Bone marrow (tissue), 2 donors: ENCODE measurements at places on chromosomes 16 and 17.

DNA sequence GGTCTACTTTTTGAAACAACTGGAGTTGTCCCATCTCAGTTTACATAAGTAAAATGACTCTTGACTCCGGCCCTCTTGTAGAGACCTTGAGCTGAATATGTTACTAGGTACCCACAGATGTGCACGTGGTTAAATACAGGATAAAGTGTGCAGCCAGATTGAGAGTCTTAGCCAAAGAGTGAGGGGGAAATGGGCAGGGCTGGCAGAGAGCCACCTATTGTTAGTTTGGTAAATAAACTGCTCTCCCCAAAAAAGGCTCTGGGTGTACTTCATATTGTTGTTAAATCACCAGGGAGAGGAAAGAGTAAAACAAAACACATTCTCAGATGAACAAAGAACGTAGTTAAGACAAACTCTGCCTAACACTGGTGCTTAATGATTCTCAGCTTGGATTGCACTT, 20.3 kb downstream of the G6PC1 start:
- DNase-seq: peak; percentile 9

DNA sequence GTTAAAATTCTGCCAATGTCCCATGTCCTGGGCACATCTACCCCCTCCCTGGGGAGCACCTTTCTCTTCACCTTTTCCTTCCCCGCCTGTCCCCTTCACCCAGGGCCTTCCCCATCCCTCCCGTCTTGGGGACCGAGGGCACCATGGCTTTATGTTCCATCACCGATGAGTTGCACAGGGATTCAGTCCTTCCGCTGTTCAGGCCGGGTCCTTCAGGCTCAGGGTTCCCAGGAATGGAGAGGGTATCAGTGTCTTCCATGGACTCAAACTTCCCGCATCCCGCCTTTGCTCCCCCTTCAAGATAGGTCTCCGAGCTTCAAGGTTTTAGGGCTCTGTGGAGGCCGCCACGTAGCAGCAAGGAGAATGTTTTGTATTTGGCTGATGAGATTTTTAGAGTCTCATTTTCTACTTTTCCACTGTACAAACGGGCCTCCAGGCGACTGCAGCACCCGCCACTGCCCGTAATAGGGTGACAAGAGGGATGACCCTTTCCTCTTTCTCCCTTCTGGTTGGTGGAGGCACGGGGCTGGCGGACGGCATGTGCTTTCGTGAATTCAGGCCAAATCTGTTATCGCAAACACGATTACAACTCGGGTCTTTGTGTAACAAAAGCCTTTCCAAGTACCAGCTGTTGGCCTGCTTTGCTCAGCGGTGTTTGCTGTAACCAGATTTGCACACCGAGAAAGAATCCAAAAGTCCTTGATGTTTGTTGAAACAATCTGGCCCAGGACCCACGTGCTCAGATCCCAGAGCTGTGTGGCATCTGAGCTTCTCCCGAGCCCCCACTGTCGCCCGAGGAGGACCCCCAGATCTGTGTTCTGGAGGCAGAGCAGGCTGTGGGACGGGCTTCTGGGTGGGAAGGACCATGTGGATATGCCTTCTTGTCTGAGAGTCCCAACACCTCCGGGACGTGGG, 236.3 kb downstream of the SEC14L1 start:
- DNase-seq: no peak

DNA sequence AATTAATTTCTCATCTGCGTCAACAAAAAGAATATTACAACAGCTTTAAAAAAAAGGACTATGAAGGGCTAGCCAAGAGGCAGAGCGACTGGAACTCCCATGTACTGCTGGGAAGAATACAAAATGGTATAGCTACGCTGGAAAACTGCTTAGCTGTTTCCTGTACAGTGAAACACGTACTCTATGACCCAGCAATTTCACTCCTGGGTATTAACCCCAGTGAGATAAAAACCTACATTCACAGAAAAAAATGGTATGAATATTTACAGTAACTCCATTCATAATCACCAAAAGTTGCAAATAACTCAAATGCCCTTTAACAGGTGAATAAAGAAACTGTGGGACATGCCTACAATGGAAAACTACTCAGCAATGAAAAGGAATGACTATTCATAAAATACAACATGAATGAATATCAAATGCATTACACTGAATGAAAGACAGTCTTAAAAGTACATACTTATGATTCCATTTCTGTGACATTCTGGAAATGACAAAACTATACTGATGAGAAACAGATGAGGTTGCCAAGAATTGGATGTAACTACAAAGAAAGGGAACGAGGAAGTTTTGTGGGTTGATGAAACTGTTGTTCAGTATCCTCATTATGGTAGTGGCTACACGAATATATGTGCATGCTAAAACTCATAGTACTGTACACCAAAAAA, 27.6 kb downstream of the CMTM4 start:
- no peak for DNase-seq

DNA sequence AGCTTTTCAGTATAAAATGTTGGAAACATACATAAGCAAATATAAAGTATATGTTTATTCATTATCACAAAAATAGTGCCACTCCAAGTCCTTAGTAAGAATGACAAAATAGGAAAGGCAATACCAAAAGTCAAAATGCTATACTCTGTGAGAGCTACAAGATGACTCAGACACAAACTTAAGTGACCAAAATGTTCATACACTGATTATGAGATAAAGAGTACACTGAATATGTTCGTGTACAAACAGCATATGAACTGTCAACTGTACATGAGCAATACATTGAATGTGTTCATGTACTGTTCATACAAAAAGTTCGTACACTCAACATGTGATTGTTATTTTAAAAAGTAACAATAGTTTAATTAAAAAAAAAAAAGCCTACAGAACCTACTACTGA, 103.3 kb downstream of the CA4 start:
- no peak for DNase-seq

- DNase-seq: no peak
Measured at GRCh38 chr16:12265108-12265507, 288.6 kb downstream of the SNX29 start.

- DNase-seq: no peak
Measured at GRCh38 chr17:65559804-65560627, 1.4 kb downstream of the AXIN2 start.

GRCh38 chr16:69471121-69471520, 46.7 kb downstream of the CYB5B start:
- no peak for DNase-seq

GRCh38 chr16:48082516-48082915, 73.3 kb downstream of the ABCC12 start:
- no peak for DNase-seq

GRCh38 chr16:30840611-30841010, 53.3 kb downstream of the BCL7C start:
- no peak for DNase-seq

DNA sequence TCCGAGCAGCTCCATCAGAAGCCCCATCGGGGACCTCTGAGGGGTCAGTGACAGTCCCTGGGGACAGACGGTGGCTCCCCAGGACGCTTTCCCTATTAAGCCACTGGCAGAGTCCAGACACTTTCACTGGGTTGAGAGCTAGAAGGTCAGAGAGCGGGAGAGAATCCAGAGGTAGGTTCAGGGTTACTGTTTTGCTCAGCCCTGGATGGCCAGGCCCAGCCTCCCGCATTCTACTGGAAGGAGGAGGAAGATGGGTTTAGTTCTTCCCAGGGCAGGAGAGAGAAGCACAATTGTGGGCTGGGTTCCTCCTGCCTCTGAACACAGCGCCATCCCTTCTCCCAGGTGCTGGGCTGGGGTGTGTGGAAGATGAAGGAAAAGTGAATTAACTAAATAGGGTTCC, 452.8 kb downstream of the SLC39A11 start:
- DNase-seq: no peak

DNA sequence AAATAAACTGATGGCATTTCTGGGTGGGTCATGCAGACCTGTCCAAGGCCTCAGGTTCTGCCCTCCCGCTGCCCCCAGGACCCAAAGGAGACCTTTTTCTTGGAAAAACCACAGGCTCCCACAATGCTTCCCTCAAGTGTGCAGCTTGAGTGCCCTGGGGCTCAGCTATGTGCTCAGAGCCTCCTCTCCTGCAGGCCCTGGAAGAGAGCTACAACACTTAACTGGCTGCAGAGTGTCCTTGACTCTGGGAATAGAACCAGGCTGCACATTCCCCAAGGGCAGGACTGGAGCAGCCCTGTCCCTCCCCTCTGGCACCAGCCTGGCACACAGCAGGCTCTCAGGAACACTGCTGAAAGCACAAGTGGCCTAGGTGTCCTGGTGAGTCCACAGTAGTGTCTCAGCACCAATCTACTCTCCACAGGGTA, 4.8 kb upstream of the SREBF1 start:
- no peak for DNase-seq

GRCh38 chr17:46930051-46930450, 7.1 kb downstream of the GOSR2 start:
- no peak for DNase-seq

- no peak for DNase-seq
Measured at GRCh38 chr17:65287040-65287439, 149.9 kb downstream of the RGS9 start.

GRCh38 chr16:2595393-2596205, 57.8 kb downstream of the PDPK1 start:
- no peak for DNase-seq

DNA sequence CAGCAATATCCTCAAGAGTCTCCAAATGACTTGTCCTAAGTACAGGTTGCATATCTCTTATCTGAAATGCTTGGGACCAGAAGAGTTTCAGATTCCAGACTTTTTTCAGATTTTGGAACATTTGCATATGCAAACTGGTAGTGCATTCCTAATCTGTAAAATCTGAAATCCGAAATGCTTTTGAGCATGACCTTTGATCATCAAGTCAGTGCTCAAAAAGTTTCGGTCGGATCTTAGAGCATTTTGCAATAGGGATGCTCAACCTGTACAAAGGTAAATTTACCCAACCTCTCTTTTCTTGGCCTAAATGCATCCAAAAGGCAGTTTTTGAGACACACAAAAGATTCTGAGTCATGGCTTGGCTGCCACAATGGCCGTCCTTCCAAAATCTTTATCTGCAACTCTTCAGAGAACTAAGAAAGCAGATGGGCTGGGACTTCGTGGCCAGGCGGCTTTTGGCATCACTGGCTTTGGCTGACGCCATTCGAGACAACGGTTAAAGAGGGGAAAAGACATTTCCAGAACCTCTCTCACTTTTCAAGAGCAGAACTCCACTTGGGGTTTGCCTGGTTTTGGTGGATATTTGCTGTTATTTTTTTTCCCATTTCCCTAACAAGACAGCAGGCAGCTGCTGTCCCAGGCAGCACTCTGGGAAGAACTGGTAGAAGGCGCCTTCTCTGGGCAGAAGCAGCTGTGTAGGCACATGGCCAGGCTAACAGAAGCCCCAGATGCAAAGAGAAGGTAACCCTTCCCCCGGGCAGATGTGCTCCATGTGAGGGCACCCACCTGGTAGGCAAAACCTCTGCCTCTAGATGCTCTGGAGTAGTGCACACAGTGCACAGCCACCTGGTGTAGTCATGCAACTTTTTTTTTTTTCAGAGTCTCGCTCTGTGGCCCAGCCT, 8.9 kb downstream of the CPPED1 start:
- no peak for DNase-seq

GRCh38 chr16:16124438-16124837, 98.9 kb downstream of the ABCC6 start:
- no peak for DNase-seq

DNA sequence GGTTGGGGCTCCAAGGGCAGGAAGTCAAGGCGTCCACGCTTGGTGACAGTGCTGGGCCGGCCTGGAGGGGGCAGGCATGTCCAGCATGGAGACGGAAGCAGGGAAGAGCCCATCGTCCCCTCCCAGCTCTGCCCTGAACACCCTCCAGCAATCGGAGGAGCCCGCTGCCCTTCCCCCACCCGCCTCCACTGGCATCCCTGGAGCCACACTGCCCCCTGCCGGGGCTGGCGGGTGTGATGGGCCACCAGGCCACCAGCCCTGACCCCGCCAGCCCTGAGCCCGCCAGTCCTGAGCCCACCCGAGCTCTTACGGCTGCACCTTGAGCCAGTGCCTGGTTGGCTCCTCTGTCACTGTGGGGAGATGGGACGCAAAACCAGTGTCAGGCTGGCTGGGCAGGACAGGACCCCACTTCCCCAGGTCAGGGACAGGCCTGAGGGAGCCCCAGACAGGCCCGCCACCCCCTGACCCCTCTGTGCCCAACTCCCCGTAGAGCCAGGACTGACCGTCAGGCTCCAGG, 4.1 kb upstream of the CDH15 start:
- peak; percentile 68 for DNase-seq

- DNase-seq: no peak
Measured at GRCh38 chr16:75378616-75379015, 54.7 kb downstream of the CFDP1 start.

GRCh38 chr17:43134774-43135453, 9.8 kb upstream of the BRCA1 start:
- DNase-seq: no peak

- DNase-seq: no peak
Measured at GRCh38 chr17:19328441-19329061, 34.0 kb downstream of the B9D1 start.

- no peak for DNase-seq
Measured at GRCh38 chr17:71180801-71181385, 939.9 kb upstream of the SOX9 start.

DNA sequence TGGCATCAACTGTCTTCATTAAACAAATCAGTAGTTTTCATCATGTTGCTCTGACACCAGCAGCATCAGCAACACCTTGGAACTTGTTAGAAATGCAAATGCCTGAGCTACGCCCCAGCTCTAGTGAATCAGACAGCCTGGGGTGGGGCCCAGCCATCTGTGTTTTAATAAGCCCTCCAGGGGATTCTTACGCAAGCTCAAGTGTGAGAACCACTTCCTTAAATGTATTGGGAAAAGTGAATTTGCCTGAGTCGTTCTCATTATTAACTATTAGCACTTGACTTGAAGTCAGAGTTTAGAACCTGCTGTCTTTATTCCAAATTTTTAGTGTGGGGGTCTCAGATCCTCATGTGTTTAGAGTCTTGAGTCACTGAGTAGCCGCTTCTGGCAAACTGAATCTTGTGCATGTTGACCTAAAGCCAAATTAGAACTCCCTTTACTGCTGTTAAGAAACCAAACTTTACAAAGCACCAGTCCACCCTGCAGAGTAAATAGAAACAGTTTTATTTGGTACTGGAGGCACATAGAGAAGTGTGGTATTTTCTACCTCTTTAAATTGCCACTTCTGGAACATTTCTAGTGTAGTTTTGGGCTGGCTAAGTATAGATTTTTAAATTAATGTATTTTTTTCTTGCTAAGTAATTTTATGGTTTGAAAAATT, 137.4 kb upstream of the COX10 start:
- DNase-seq: no peak

DNA sequence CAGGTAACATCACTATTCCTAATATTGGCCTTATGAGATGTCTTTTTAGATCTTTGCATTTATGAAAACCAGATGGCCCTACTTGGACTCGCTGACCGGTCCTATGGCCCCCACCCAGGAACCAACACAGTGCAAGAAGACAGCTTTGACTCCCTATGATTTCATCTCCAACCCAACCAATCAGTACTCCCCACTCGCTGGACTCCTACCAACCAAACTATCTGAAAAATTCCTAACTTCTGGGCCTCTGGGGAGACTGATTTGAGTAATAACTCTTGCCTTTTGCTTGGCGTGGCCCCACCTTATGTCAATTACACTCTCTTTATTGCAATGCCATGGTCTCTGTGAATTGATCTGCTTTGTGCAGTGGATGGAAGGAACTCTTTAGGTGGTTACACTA, 828.9 kb downstream of the CDH11 start:
- no peak for DNase-seq

- no peak for DNase-seq
Measured at GRCh38 chr17:50171371-50172071, 5.7 kb downstream of the SGCA start.
